ENCODE measurements at places on chromosomes 2 and 18. TPM values are rescaled to one million over a fixed set of nuclear protein-coding genes. Genes with fewer than 3 reads are reported as not detected.
A peak's percentile ranks its signal among the peaks of the same experiment; 100 is the strongest.

COL4A3 gene
- 0.05 TPM for polyA plus RNA-seq

DNA sequence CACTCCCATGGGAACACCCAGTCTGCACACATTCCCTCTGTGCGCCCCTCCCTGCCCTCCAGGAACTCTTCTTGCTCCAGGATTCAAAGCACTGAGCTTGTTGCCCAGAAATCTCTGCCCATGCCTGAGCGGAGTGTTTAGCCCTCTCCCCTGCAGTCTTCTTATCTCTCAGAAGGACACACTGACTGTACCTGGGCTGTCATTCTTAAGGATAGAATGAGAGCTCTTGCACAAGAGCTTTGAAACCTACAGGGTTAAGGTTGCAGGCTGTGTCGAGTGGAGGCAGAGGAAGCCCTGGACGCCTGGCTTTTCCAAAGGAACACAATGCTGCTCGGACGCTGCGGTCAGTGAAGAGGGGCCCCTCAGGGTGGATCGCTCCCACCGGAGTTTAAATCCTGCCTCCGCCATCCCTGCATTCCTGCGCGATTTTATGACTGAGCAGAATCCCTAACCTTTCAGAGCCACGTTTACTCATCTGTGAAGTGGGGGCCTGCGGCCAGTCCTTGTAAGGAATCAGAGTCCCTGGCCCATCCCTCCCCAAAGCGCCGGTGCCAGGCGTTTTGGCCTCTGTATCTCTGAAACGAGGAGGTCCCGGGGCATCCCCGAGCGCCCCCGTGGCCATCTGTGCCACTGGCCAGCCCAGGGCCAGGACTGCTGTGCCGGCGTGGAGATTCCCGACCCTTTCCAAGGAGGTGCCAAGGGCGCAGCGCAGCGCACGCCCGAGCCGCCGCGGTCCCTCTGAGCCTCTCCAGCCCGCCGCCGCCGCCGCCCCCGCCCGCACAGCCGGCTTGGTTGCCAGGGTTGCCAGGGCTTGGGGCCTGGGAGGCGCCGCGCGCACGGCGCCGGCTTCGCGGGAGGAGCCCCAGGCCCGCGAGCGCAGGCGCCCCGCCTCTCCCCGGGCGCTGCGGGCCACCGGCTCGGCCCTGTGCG is 58.9 kb downstream of the FAM168B start:
- no peak overlapping the region for H3K27ac ChIP-seq
- no peaks in the 10 kb centered on the region for H3K36me3 ChIP-seq
- H3K4me1 ChIP-seq, result no peaks in the 10 kb centered on the region
- H3K27me3 ChIP-seq, result peaks cover 12% of the 10 kb centered on the region
- no peak overlapping the region for H3K4me3 ChIP-seq
- no peak for DNase-seq

GRCh38 chr2:58644451-58644850 is 403.3 kb upstream of the FANCL start:
- no peaks in the 10 kb centered on the region for H3K27me3 ChIP-seq
- H3K4me3 ChIP-seq, result no peak overlapping the region
- no peak for DNase-seq

DNA sequence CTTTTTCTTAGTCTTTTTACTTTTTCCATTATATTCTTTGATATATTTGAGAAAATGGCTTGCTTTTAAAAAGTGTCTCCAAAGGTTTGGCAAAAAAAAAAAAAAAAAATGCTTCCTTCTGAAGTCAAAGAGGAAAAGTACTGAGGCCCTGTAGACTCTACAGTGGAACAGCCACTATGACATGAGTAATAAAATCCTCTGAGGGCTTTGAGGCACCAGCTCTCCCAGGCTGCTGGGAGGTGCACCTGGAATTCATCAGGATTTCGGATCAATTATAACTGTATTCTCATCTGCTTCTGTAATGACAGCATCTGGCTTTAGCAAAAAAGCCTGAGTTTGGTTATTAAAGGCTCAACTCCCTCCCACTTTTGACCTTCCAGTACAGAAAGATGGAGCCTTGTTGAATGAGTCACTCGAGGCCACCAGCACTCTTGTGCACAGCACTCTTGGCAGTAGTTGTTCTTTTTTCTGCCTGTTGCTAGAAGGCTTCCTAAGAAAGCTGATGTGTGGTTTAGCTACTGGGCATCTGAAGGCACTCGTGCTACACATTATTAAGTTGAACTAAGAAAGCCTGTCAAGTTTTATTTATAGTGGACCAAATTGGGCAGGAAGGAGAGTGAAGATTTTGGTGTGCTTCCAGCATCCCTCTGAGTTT is 131.3 kb downstream of the PRPF40A start:
- H3K27me3 ChIP-seq, result no peaks in the 10 kb centered on the region
- H3K27ac ChIP-seq, result peak overlapping the region; percentile 53
- no peaks in the 10 kb centered on the region for H3K36me3 ChIP-seq
- no peak overlapping the region for H3K4me3 ChIP-seq
- peaks cover 20% of the 10 kb centered on the region for H3K4me1 ChIP-seq

- no peaks in the 10 kb centered on the region for H3K36me3 ChIP-seq
- no peak overlapping the region for H3K27ac ChIP-seq
- peak overlapping the region; percentile 62 for H3K4me3 ChIP-seq
- peak; percentile 9 for DNase-seq
These were observed 773 bp downstream of the CMPK2 start for GRCh38 chr2:6864923-6865345.

DNA sequence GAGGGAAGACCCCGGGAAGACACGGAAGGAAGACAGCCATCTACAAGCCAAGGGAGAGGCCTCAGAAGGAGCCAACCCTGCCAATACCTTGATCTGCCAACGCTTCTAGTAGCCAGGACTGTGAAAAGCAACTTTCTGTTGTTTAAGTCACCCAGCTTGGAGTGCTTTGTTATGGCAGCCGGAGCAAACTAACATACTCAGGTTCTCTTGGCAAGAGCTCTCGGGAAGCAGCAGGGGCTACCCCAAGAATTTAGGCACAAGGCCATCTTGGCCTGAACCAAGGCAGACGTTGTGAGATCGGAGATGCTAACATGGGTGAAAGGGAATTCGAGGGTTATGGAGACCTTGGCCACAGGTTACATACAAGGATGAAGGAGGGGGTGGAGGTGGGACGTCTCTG is 78.6 kb upstream of the KLHL29 start:
- DNase-seq, result no peak
- H3K36me3 ChIP-seq, result no peaks in the 10 kb centered on the region
- H3K27me3 ChIP-seq, result no peaks in the 10 kb centered on the region
- no peak overlapping the region for H3K4me3 ChIP-seq
- no peaks in the 10 kb centered on the region for H3K4me1 ChIP-seq
